ENCODE measurements at places on chromosomes 6 and 20.

DNA sequence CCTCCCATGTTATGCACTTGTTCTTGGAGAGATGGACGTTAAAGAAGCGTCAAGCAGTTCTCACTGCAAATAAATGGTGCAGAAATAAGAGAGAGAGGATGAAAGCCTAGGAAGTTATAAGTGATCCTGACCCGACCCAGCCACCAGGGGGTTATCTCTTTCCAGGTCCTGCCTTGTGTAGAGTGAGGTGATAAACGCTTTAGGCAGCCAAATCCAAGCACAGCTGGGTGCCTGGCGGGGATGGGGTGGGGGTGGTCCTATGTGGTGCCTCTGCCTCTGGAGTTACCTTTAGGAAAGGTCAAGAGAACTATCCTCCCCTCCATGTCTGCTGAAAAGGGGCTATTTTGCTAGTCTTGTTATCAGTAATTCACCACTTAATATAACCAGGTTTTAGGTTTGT, 9.2 kb upstream of the TFAP2A start:
- DNase-seq = peak; percentile 47

DNA sequence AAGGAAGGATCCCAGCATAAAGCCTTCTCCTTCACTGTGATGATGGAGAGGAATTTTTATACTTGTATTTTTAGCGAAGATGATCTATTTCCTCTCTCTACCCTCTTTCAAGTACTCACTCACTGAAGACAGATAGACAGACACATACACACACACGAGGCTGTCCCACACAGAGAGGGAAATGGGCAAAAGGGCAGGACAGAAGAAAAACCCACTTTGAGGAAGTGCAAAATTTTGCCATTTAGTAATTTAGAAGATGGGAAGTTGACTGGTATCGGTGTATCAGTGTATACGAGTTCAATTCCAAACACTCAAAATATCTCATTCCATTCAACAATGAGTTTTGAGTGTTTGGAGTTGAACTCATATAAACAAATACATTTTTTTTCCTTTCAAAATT, 30.9 kb downstream of the HEBP2 start:
- DNase-seq = peak; percentile 25

GRCh38 chr6:142648036-142648451, 296.9 kb downstream of the HIVEP2 start:
- no peak for DNase-seq

DNA sequence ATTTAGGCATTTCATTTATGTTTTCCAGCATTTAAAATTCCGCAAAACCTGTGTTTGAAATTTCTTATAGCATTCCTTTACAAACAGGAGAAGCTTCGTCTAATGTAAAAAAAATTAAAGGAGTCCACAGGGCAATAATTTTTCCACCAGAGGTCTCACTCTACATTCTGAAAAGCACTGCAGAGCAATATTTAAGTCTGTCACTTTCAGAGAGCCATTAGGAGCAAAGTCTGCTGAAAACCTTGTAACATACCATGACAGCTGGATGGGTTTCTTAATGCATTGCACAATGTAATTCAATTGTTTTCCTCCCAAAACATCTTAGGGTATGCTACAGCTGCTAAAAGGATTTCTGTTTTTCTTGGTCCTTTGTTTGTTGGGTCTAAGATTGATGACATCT, 18.0 kb downstream of the BAG2 start:
- DNase-seq = peak; percentile 52

DNA sequence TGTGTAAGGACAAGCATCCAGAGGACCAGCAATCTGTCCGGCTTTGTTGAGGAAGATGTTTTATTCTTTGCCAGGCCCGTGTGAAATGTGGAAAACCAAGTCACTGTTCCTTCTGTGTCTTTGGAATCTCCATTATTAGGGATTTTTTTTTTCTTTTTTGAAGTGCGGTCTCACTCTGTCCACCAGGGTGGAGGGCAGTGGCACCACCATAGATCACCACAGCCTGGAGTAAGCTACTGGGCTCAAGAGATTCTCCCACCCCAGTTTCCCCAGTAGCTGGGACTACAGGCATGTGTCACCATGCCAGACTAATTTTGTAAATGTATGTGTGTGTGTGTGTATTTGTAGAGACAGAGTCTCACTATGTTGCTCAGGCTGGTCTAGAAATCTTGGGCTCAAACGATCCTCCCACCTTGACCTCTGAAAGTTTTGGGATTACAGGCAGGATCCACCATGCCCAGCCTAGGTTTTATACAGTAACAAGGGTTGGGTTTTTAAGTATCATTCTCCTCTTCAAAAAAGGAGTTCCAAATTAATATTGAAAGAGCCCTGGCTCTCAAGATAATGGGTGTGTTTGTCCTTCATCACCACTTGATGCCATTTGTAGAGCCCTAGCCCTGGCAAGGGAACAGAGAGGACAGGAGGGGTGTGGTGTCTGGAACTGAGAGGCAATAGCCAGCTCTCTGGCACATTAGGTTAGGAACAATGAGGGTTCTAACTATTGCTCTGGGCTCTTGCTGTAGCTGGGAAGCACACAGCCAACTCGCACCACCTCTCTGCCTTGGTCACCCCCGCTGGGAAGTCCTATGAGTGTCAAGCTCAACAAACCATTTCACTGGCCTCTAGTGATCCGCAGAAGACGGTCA, 3.1 kb downstream of the LAMP5 start:
- DNase-seq = no peak

DNA sequence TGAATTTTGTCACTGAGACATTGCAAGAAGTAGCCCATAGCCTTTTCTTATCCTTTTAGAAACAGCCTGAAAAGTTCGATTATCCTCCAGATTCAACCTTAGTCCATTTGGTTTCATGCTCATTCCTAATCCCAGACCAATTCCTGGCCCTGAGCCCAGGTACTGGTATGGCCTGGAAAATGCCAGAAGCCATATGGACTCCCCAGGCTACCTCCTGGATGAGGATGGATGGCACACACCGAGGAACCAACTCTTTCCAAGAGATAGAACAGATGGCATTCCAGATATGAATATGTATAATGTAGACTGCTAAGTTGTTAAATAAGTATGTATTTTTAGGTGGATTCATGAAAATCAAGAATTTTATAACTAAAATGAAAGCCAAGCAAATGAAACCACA, 51.6 kb upstream of the SNAP25 start:
- no peak for DNase-seq

DNA sequence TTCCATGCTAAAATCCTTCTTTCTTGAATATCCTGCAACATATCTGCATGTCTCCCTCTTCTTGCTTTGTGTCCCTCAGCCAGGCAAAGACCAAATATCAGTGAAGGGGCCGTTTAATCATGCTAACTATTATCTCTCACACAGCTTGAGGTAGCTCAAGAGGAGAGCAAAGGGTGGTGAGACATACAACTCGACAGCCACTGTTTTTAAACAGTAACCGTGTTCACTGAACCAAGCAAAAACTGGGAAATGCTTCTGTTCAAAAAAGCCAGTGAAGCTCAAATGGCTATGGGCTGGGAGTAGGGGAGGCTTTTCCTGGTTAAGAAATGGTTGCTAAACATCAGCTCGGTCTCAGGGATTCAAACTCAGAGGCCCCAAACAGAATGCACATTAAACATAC, 83.4 kb downstream of the MAP7 start:
- no peak for DNase-seq

DNA sequence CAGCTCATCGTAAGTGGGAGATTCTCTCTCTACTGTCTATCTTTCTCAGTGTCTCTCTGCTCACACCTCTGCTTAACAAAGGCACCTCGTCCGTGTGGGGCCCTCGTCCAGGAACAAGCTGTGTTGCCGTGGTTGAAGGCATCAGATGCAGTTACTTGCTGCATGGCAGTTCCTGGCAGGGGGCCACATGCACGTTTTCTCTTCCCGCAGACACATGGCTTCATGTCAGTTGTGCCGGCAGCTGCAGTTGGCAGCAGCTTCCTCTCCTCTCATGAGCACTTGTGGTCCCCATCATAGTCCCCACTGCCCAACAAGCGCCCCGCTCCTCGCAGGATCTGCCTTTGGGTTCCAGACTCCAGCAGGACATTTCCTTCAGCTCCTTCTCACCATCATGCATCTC, 7.1 kb upstream of the AFDN start:
- no peak for DNase-seq

GRCh38 chr6:162385980-162386379, 341.6 kb downstream of the PRKN start:
- no peak for DNase-seq

DNA sequence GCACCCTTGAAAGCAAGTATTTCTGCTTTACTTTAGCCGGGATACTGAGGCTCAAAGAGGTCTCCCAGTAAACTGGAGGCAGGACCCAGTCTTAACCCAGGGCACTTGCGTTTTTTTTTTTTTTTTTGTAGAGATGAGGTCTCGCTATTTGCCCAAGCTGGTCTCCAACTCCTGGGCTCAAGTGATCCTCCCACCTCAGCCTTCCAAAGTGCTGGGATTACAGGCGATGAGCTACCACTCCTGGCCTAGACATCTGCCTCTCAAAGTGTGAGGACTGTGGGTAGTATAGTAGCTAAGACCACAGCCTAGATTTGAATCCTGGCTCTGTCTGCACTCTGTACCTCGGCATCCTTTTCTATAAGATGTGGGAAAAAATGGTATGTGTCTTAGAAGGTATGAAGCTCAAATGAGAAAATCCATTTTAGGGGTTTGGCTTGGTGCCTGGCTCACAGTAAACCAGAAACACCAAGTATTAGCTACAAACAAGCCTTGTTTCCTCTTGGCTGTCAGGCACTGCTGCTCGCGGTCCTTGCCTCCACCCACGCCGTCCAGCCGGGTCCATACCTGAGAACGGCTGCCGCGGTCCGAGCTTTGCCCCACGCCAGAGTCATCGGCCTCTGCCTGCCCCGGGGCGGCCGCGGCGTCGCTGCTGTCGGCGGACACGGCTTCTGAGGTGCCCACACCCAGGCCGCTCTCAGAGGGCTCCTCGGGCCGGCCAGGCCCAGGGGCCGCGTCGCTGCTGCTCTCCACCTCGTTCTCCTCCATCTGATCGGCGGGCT, 1.2 kb downstream of the ZNF335 start:
- peak; percentile 46 for DNase-seq

- DNase-seq = no peak
These were observed 2.6 kb downstream of the B4GALT5 start for GRCh38 chr20:49710971-49711666.

DNA sequence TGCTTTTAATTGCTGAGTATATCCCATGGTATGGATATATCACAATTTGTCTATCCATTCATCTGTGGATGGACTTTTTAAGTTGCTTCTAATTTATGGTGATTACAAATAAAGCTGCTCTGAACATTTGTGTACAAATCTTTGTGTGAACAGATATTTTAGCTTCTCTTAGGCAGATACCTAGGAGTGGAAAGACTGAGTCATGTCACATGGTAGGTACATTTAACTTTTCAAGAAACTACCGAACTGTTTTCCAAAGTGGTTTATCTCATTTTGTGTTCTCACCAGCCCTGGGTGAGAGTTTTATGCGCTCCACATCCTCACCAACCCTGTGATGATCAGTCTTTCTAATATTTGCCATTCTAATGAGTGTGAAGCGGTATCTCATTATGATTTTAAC, 31.0 kb upstream of the ZNFX1 start:
- DNase-seq = no peak

DNA sequence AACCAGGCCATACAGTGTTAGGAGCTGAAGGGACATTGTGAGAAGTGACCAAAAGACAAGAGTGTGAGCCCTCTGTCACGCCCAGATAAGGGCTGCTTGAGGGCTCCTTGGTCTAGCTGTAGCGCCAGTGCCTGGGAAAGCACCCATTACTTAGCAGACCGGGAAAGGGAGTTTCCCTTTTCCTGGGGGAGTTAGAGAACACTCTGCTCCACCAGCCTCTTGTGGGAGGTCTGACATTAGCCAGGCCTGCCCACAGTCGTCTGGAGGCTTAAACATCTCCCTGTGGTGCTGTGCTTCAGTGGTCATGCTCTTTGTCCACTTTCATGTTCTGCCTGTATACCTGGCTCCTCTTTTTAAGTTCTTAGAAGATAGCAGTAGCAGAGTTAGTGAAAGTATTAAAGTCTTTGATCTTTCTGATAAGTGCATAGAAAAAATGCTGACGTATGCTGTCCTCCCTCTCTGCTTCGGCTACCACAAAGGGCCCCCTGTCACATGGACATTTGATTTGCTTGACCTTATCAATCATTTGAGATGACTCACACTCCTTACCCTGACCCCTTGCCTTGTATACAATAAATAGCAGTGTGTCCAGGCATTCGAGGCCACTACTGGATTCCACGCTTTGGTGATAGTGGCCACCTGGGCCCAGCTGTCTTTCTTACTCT, 201.5 kb upstream of the ECI2 start:
- DNase-seq = no peak

DNA sequence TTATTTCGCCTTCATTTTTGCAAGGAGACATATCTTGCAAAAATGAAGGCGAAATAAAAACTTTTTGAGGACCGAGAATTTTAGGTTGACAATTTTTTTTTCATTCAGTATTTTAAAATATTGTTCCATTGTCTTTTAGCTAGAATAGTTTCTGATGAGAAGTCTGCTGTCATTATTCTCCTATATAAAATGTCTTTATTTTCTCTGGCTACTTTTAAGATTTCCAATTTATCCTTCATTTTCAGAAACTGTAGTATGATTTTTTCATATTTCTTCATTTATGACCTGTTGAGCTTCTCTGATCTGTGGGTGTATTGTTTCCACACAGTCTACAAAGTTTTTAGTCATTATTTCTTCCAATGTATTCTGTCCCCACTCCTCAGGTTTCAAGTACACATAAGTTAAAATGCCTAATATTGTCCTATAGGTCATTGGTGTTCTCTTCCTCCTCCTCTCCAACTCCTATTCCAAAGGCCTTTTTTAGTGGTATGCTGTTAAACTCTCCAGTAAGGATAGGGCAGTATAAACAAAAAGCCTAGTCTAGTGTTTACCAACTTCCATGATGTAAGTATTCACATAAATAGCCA, 15.7 kb downstream of the AHI1 start:
- DNase-seq = no peak

GRCh38 chr6:78483553-78484197, 383.7 kb upstream of the IRAK1BP1 start:
- no peak for DNase-seq

GRCh38 chr6:168923171-168923570, 330.5 kb downstream of the THBS2 start:
- no peak for DNase-seq

DNA sequence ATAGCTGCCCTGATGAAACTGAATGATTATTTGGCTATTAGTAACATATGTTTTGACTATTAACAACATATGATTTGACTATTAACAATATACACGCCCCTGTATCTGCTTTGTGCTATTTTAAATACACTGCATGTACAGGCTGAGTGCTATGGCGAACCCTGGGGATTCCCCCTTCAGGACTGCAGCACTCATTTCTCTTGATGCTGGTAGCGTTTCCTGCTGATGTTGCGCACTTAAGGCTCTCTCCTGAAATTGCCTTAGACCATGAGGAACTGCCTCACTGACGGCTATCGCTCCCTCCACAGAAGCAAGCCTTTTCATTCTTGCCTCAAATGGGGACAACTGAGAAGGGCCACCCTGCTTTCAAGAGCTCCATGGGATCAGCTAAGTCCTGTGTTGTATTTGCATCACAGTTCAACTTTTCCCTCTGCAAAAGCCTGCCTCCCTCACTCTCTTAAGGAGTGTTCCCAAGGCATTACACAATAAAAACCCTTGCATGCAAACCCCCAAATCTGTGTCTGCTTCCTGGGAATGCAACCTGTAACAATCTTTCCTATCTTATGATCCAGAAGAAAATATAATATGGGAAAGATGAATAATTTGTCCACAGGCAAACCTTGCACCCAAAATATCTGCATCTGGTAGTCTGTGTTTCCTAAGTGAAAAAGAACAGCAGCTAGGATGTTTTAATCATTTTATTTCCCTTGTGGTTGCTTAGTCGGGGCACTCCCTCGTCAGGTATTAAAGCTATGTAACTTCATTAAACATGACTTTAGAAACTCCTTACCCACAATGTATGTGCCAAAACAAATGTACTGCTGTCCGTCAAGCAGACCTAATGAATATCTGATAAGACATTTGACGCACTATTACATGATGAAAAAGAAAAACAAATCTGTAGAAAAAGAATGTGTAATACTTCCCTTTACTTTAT, 456.4 kb downstream of the COL12A1 start:
- no peak for DNase-seq

Measured in NB4 (cell line).